NCI-H2107 (cell line): ENCODE measurements at places on chromosomes 3 and 15.

DNA sequence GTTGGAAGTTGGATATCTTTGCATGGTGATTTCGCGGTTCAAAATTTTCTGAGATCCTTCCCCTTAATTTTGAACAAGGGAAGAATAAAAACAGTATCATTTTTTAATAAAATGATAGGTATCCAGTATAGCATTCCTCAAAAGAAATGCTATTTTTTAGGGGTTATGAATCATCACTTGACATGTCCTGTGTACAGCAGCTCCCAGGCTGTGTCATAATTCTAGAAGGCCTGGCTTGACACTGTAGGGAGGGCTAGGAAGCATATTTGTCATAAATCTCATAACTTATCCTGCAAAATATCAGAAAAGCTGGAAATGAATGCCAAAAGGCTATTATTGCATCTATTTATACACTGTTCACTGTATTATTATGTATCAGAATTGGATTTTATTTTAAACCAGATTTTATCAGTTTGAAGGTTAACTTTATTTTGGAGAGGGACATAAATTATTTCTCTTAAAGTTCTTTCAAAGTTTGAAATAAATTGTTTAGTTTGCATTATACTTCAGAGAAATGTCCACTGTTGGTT, 539.1 kb upstream of the ROBO2 start:
- no peak for DNase-seq

- no peak for DNase-seq
Observed at GRCh38 chr3:71753701-71754609, at the start of gene GPR27. TSS of gene GPR27 (plus strand) at chr3:71753855. CDS start at chr3:71754050, 195 bp downstream.

GRCh38 chr3:108455212-108455705, 55.1 kb downstream of the MYH15 start:
- DNase-seq: no peak

- no peak for DNase-seq
Observed at GRCh38 chr15:35737441-35737840, 191.5 kb upstream of the DPH6 start.

DNA sequence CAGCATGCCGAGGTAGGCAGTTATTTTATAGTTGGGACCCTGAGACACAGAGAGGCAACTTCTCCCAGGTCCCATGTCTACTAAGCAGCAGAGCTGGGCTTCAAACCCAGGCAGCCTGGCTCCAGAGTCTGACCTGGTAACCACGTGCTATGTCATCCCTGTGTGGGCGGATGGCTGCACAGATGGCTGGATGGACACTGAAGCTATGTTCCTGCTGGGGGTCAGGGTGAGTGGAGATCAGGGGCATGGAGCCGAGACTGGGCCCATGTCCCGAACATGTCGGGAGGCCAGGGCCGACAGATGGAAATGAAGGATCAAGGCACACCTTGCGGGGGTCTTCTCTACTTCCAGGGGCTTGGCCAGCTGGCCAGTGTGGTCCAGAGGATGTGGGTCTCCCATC, 9.3 kb upstream of the FBLN2 start:
- DNase-seq: no peak

GRCh38 chr3:8278448-8278847, 223.2 kb upstream of the LMCD1 start:
- DNase-seq: no peak

- no peak for DNase-seq
Observed at GRCh38 chr3:141266797-141267555, 35.4 kb downstream of the PXYLP1 start.

DNA sequence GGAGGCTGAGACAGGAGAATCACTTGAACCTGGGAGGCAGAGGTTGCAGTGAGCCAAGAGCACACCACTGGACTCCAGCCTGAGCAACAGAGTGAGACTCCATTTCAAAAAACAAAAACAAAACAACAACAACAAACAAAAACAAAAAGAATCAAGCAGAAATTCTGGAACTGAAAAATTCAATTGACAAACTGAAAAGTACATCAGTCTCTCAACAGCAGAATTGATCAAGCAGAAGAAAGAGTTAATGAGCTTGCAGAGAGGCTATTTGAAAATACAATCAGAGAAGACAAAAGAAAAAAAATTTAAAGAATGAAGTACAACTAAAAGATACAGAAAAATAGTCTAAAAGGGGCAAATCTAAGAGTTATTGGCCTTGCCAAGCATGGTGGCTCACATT, 22.6 kb downstream of the EFHB start:
- no peak for DNase-seq

DNA sequence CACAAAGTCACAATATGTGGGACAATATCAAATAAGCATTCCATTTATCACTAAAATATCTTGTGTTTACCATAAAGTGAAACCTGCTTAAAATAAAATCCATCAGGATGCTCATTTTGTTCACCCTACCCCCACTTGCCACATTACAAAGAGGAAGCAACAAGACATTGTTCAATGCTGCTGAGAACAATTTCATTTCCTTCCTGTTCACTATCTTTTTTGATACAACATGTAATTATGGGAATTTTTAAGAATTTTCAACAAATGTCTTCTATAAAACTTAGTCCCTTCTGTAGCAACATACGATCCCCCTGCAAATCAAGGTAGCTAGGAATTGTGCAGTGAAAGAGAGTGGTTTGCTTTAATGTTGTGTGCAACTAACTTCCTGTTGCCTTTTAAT, 34.9 kb upstream of the GPR160 start:
- DNase-seq: no peak

DNA sequence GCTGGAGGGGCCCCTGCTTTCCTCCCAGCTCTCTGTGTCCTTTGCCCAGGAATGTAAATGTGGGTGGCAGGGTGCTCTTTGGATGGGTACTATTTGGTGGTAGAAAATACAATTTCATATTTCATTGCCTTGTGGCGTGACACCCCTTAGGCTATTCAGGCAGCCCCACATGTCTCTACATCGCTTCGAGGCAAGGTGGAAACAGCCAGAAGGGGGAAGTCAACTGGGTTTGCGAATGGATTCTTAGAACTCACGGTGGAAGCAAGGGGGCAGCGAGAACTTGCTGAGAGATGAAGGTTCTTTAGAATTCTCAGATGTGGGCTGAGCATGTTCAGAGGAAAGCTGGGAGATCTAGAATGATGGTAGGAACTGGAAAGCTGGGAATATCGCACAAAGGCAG, 25.3 kb downstream of the PLA2G4D start:
- no peak for DNase-seq

GRCh38 chr3:149613988-149614387, 43.8 kb downstream of the WWTR1 start:
- DNase-seq: no peak

DNA sequence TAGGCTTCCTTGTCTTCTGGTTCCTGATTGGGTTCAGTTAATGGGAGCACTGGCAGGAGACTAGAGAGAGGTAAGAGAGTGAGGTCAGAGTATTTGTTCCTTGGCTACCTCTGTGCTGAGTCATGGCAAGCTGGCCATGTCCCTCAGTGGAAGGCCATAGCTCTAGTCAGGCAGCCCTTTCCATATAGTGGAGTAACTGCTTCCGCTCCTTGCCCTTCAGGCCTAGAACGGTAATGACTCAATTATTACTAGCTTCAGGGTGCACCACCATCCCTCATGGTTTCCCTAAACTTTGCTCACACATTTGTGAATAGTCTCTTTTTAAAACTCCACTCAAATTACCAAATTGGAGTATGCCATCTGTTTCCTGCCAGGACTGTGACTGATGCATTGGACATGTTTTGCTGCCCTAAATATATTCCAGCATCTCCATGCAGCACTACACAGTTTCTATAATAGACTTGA, 10.5 kb upstream of the ANO10 start:
- no peak for DNase-seq

- DNase-seq: no peak
Observed at GRCh38 chr3:182794455-182795388, 1.4 kb downstream of the ATP11B start.

GRCh38 chr3:78754066-78754743, 1013.6 kb downstream of the ROBO1 start:
- DNase-seq: no peak

DNA sequence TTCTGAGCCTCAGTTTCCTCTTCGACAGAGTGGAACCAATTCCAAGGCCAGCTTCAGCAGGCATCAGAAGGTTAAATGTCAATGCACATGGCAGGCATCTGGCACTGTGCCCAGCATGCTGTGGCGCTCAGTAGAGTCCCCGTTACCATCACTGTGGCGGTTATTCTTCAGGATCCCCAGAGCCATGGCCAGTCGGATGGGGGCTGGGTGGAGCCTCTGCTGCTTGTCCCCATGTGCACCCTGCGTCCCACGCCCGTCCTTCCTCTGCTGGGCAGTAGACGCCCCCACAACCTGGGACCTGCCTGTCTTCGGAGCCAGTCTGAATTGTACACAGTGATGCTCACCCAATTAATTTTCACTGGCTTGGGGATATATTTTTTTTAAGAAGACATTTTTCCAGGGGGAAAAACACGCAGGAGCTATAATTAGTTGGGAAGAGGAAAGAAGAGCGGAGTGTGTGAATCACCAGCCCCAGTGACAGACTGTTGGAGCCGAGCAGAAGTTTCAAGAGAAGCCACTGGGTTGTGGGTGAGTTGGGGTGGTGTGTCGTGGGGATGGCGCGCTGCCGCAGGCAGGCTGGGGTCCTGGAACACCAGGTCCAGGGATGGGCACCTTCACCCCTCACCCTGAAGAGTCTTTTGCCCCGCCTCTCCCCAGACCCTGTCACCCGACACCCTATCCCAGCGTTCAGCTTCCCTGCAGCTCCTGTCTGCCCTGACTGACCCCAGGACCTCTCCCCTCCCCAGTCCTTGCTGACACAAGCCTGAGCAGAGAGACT, 26.8 kb upstream of the RPL29 start:
- no peak for DNase-seq

DNA sequence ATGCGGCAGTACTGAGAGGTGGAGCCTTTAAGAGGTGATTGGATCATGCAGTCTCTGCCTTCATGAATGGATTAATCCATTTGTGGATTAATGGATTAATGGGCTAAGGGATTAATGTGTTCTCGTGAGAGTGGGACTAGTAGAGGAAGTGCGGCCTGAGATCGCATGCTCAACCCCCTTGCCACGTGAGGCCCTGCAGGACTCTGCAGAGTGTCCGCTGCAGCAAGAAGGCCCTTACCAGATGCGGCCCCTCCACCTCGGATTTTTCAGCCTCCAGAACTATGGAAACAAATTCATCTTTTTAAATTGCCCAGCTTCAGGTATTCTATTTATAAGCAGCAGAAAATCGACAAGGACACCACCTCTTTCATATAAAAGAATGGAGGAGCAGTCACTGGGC, 148.8 kb downstream of the TPRA1 start:
- no peak for DNase-seq

- DNase-seq: no peak
Observed at GRCh38 chr3:38662544-38662943, 13.1 kb upstream of the SCN5A start.

GRCh38 chr3:141644931-141645330, 93.2 kb upstream of the RNF7 start:
- DNase-seq: peak; percentile 4

- DNase-seq: no peak
Observed at GRCh38 chr3:17931131-17931530, 188.7 kb upstream of the TBC1D5 start.

DNA sequence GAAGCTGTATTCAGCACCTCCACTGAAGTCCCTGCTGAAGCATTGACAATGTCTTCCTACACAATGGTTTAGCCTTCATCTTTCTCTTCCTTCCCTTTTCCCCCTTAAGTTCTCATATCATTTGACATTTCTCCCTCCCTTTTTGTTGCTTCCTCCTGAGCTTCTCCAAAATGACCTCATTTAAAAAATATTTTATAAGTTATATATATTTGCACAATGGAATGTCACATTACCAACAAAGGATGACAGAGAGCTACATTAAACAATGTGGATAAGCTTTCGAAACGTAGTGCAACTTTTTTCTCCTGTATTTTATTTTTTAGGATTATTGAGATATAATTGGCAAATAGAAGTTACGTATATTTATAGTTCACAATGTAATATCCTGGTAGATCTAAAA, 13.2 kb upstream of the DLG1 start:
- no peak for DNase-seq

DNA sequence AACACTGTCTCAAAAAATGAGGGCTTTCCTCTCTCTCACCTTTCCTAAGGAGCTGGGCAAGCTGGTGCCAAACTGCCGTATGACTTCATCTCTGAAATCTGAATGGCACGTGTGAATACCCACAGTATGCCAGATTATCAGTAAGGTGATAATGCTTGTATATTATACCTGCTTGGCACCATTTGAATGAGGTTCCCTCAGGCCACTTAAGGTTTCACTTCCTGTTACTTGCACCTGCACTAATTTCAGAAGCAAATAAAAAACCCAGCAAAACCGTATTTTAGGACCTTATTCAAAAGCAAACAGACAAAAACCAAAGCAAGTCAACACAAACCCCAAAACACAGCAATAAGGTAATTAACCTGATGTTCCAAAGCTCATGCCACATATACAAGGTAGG, 19.7 kb downstream of the FOXP1 start:
- no peak for DNase-seq

- peak; percentile 5 for DNase-seq
Observed at GRCh38 chr3:168341192-168341815, 245.6 kb upstream of the GOLIM4 start.

DNA sequence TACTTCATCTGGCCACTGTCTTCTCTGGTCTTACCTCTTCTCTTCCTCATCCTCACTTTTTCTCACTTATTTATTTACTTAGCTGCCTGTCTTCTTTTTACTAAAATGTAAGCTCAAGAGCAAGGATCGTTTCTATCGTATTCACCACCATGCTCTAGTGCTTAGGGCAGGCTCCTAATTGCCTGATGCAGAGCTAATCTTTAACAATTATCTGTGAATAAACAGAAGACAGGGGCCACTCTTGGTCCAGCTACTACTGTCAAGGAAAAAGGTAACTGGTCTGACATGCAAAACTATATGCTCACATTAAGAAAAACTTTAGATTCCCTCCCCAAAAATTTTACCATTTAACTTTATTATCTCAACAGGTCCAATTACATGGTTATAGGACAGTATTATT, 17.5 kb downstream of the PIK3R4 start:
- DNase-seq: no peak

- no peak for DNase-seq
Observed at GRCh38 chr3:58948018-58948417, 101.8 kb downstream of the CFAP20DC start.

DNA sequence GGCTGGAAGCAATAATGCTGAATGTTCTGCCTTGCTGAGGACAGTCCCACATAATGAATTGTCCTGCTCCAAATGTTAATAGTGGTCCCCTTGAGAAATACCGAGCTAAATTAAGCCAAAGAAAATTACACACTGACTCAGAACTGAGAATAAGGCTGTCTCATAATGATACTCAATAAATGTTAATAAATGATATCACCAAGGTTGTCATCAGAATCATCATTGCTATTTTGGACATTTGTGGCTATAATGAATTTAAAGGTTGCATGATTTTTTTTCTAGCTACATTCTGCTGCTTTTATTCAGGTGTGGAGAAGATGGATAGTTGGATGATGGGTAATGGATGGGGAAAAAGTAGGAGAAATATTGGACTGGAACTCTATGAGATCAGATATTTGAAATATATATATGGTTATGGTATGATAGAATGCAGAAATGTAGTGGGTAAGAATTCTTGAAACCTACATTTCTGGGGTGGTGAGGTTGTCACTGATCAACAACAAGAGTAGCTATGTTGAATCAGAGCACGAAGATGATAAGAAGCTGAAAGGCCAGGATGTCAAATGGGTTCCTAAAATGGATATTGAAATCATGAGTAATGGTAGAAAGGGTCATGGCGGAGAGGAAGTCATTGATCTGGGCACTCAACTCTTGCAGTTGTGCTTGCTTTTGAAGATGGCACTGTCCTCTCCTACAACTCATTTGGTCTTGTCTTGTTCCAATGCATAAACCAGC, 12.8 kb downstream of the CHST2 start:
- DNase-seq: no peak
